OCI-M1 (cell line): ENCODE measurements at places on chromosomes 11 and 22.

DNA sequence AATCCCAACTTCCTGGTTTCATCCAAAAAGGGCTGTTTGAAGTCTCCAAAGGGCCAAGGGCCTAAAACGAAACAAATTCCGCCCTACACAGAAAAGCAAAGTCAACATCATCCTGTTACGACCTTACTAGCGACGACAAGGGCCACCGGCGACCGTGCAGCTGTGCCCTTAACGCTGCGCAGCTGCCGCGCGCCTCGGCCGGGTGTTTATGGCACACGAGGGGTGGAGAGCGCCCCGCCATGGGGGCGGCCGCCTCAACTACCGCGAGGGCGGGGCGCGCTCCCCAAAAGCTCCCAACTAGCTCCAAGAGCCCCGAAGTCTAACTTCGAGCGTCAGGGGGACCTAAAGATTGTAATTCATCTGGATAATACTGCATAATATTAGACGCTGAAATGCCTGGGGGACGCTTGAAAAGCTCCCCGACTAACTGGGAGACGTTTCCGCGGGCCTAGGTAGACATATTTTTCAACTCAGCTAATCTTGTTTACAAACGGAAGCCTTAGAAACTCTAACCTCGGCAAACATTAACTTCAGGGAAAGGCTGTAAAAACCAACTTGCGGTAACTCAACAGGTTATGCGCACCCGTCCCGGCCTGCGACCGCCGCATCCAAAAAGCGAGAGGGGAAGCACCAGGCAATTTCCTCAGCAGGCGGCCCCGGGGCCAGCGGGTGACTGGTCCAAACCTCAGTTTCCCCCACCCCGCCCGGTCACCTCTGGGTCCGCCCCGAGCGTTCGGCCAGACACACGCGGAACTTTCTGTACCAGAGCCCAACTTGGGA is 694 bp downstream of the TMEM123 start:
- peak; percentile 64 for DNase-seq

DNA sequence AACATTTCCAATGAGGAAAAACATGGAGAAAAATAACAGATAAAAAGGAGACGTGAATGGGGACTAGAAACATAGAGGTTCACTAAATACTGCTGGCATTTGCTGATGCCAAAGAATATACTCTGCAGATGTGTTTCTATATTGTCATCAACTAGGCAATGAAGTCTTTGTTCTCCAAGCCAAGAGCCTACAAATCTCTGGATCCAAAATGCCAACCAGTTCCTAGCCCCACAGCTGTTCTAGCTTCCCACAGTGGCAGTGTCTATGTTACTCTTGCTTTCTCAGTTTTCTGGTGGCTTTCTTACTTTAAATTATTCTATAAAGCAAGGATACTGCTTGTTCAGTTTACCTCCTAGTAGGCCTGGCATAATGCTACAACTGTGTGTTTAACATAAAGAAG is 977.9 kb upstream of the CCDC90B start:
- DNase-seq = no peak

DNA sequence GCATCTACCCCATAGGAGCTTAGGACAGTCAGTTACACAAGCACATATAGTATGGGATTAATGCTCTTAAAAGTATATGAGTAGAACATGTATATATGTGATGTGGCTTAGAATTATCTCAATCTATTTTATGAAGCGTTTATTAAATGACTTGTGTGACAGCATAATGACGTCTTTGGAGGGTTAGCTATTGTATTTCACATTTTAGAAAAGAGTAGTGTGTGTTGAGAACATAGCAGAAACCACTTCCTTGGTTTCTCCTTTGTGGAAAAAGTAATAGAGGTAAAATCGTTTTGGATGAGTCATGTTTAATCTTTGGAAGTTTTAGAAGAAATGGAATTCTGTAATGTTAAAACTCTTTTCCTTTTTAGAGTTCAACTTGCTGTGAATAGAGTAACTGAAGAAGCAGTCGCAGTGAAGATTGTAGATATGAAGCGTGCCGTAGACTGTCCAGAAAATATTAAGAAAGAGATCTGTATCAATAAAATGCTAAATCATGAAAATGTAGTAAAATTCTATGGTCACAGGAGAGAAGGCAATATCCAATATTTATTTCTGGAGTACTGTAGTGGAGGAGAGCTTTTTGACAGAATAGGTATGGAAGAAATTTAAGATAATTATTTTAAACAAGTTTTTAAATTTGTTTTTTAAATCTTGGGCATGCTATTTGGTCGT is 2.4 kb downstream of the CHEK1 start:
- peak; percentile 60 for DNase-seq

DNA sequence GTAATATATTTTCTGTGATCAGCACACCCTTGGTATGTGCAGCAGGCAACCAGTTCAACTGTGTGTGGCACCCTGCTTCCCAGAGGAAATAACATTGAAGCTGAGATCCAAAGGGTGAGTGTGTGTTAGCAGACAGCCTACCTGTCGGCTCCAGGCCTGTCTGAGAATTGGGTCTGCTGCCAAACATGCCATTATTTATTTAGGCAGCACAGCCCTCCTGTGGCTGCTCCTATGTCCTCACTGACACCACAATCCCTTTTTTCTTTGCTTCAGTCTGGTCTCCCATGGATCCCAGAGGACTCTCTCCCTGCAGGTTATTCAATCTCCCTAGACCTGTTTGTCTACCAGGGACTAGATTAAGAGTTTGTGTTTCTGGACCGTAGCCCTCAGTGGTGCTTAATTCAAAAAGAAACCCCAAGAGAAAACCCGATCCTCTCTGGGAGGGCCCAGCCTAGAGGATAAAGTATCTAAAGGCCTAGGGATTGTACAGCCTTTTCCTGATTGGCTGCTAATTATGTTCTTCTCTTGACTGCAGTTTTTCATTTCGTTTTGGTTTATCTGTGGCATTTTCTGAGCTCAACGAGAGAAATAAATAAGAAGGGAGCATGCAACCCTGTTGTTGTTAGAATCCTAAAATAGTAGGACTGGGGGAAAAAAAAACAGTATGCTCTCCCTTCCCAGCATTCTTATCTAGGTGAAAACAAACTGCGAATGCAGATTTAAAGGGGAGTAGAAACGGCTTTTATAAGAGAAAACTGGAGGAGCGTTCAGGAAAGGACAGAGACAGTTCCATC is 24.1 kb downstream of the KCNE3 start:
- no peak for DNase-seq

DNA sequence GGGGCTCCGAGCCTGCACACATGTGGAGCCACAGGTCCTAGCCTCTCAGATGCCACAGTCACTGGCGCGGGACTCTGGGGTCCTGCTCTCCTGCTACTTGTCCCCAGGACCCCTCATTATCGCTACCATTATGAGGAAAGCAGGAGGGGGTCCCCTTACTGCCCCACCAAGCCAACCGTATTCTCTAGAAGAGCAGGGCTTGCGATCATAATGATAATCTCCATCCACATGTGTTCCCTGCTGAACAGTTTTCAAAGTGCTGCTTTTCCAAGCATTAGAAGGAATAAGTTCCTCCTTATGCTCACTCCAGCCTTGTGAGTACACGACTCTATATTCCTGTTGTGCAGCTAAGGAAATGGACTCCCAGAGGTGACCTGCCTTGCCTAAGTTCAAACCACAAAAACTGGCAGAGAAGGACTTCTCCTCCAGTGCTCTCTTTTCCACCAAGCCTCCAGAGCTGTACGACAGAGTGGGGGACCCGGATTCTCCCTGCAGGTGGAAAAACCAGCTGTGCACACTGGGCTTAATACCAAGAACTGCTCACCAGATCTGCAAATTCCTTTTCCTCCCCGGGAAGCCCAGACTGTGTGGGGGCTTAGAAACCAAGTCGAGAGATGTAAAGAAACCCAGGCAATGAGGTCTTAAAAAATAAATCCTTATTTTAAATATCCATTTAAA is 92.8 kb upstream of the DRD2 start:
- DNase-seq = no peak

- DNase-seq = no peak
Observed at GRCh38 chr11:58617976-58618557, 4.4 kb upstream of the CNTF start.

GRCh38 chr11:83060965-83061364 is 10.7 kb downstream of the RAB30 start:
- DNase-seq = no peak

DNA sequence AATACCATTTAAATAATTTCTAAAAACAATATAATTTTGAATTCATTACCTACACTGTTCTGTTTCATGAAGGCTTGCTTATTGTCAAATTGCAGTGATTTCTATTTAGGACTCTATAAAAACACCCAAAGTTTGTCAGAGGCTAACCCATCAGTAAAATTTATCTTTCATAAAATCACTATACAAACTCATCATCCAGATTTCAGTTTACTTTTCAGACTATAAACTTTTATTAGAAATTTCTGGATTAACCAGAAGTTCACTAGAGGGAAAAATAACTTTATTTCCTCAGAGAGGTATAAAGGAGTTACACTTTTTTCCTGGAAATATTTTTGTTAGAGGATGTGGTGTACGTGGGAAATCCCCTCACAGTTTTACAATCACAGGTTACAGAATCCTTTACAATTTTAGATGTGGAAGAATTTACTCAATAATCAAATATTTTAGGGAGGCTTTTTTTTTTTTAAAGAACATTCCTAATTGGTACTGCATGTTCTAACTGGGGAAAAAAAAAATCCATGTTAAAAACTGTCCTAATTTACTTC is 176.7 kb downstream of the SWAP70 start:
- no peak for DNase-seq

DNA sequence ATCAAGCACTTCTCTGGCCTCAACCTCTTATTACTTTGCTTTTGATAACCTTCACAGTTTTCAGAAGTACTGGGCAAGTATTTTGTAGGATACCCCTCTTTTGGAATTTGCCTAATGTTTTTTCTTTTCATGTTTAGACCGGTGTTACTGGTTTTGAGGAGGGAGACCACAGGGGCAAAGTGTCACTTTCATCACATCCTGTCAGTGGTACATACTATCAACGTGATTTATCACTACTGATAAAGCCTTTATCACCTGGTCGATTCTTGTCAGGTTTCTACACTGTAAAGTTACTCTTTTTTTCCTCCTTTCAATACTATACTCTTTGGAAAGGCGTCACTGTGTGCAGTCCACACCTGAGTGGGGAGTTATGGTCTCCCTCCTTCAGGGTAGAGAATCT is 26.7 kb downstream of the QSER1 start:
- DNase-seq = no peak

DNA sequence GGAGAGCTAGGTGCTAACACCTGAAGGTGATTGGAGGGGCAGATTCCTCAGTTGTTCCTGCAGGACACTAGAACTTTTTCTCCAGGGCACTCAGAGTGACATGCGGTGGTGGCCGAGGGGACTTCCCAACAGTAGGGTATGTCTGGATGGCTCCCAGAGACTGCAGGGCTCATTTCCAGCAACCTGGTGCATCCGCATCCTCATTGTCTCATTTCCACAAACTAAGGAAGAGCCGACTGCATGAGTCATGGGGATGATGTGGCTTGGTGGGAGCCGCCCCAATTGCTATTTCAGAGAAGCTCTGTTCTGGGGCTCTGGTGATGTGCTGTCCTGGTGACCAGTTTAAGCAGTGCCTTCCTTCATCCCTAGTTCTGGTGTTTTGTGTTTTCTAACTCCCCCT is 2.8 kb upstream of the ROBO4 start:
- no peak for DNase-seq

- no peak for DNase-seq
Observed at GRCh38 chr22:25940479-25940878, 198.5 kb downstream of the MYO18B start.

GRCh38 chr11:30561691-30562415 is 24.3 kb downstream of the MPPED2 start:
- DNase-seq = no peak

- peak; percentile 60 for DNase-seq
Observed at GRCh38 chr11:9615031-9615451, 41.6 kb downstream of the WEE1 start.
